Fibroblast of mammary gland (primary cell): ENCODE measurements at places on chromosomes 1 and 21.

DNA sequence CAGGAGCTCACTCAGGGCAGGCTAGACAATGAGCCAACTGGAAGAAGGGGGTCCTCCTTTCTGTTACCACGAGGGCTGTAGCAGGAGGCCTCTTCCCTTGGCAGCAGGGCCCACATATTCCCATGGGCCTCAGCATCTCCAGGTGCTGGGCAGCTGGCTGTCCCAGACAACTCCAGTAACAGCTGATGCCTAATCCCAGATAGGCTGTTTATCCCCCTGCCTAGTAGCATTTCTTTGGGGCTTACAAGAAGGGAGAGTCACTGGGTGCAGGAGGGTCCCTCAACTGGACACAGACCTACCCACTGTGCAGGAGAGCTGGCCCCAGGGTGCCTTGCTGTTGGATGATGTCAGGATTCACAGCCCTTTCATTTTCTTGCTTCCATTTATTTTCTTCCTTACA, 278.2 kb downstream of the DSCAM start:
- no peak for DNase-seq

DNA sequence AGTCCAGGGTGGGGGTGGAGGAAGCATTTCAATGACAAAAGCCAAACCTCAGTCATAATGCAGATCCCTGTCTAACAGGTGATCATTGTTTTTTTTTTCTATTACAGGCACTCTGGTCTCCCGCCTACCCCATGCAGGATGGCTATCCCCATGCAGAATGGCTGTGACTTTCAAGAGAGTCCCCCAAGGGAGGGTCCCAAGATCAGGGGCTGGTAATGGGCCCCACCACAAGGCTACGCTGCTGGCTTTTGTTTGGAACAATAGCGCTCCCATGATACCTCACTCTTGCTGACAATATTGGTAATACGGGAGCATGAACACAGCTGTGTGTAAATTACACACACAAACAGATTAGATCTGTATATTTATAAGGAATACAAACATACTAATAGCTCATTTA, 119.4 kb downstream of the SLC45A1 start:
- no peak for DNase-seq

- no peak for DNase-seq
Observed at GRCh38 chr1:40302475-40302874, 14.6 kb downstream of the COL9A2 start.

GRCh38 chr1:208159555-208160258, 84.5 kb downstream of the PLXNA2 start:
- DNase-seq = peak; percentile 54

- DNase-seq = no peak
Observed at GRCh38 chr21:33403128-33403785, at the start of gene IFNGR2. TSS of gene IFNGR2 (plus strand) at chr21:33403413. CDS start at chr21:33403544, 131 bp downstream.

GRCh38 chr1:4512636-4513035, 141.8 kb upstream of the AJAP1 start:
- DNase-seq = no peak

GRCh38 chr21:32977216-32977615, 48.5 kb upstream of the OLIG2 start:
- no peak for DNase-seq

GRCh38 chr21:46295177-46295770, 9.1 kb downstream of the YBEY start:
- DNase-seq = peak; percentile 75

- DNase-seq = peak; percentile 19
Observed at GRCh38 chr1:2190491-2190976, 4.0 kb downstream of the FAAP20 start.

DNA sequence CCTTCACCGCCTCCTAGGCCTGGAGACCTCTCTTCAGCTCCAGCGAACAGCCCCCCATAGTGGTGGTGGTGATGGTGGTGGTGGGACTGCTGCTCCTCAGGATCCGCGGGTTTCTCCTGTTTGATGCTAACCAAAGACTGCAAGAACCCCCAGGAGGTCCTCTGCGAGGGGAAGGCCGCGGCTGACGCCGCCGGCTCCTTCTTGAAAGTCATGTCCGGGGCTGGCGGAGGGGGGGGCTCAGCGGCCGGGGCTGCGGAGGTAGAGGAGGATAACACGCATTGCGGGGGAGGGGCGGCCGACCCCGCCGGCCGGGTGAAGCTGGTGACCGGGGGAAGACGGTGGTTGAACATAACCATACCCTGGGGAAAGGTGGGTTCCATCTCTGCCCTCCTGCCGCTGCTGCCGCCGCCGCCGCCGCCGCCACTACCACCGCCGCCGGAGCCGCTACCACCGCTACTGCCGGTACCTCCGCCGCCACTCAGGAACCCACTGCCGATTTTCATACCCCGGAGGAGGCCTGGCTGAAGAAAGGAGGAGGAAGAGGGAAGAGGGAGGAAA, 554 bp downstream of the ZNF281 start:
- no peak for DNase-seq

DNA sequence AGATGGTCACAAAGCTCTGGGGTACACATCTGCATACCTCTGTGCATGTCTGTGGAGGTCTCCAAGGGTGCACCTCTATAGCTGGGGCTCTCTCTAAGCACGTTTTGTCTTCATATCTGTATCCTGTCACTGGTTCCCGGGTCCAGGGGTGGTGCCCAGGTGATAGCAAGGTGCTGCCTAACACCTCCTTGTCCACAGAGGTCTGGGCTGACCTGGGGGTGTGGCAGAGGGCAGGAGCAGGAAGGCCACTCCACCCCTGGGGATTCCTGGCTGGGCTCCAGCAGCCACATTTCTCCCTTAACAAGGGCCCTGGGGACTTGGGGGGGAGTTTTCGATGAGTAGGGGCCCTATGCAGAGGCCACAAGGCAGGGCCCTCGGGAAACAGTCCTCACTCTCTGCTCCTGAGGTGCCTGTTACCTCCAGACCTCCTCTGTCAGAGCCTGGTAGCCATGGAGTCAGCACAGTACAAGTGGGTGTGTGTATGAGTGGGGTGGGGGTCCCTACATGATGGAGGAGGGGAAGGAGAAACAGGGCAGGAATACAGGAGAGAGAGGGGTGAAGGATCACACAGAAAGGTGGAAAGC, 7.0 kb upstream of the CDCP2 start:
- DNase-seq = no peak

GRCh38 chr1:184754476-184755225, at the start of gene EDEM3:
TSS of gene EDEM3 (minus strand) at chr1:184754858. CDS start at chr1:184754646, 212 bp downstream.
- DNase-seq = peak; percentile 99

DNA sequence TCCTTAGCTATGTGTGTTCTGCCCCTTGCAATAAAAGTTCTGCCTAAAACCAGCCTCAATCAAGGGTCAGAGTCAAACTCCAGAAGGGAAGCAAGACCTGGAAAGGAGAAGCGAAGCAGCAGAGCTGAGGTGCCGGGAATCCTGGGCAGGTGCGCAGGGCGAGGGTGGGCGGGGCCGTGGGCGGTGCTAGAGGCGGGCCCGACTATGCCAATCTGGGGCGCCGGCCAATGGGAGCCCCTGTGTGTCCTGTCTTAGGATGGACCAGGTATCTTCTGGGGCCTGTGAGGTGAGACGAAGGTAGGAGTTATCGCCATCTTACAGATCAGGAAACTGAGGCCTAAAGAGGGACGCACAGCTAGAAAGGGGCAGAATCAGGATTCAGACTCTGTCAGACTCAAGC, 120.3 kb downstream of the PTPRU start:
- no peak for DNase-seq

- peak; percentile 41 for DNase-seq
Observed at GRCh38 chr21:46617267-46618051, 12.6 kb upstream of the S100B start.

DNA sequence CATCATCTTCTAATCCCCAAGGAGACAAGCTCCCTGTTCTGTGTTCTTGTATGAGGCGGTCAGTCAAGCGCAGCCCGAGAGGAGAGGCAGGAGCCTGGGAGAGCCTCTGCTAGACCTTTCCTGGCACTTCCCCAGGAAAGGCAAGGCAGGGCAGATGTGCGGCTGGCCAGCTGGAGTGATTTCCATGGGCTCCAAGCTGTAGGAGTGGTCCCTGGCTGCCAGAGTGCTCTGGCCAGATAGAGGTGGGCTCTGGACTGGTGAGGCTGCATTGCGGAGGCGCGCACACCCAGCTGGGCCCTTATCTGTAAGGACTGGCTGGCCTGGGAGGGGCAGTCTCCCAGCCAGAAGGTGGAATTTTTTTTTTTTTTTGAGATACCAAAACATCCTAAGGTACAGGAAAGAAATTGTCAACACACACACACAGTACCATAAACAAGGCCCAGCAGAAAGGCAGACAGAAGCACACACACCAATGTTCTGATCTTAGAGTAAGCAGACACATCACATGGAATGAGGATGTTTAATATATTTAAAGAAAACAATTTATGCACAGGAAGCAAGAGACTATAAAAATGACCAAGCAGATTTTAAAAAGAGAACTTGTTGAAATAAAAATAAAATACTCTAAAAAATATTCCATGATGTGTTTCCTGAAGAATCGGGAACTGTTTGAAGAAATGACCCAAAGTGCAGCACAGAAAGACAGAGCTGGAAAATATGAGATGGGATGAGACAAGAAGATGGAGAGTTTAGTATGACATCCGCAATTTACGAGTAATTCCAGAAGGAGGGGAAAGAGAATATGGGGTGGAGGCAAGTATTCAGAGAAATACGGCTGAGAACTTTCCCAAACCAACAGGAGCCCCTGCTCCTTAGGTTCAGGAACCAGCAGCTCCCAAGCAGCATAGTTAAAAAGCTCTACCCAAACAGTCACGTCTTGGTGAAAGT, 13.4 kb downstream of the IBA57 start:
- no peak for DNase-seq

DNA sequence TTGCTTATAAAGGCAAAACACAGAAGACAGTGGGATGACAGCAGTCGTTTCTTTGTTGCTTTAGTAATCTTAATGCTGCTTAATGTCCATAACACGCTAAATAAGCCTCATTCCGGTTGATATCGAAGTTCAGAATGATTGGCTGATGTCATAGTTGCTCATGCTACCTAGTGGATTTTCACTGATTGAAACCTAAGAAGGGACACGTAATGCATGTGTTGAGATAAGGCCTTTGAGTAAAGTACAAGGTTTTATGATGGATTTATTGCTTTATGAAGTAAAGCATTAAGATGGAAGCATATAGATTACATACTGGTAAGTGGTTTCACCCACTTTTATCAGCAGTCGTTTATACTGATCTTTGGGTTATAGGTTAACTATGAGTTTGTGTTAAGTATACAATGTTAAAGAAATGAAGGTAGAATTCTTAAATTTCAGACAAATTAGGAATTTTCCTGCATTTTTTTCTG, 25.1 kb downstream of the IARS2 start:
- peak; percentile 8 for DNase-seq

DNA sequence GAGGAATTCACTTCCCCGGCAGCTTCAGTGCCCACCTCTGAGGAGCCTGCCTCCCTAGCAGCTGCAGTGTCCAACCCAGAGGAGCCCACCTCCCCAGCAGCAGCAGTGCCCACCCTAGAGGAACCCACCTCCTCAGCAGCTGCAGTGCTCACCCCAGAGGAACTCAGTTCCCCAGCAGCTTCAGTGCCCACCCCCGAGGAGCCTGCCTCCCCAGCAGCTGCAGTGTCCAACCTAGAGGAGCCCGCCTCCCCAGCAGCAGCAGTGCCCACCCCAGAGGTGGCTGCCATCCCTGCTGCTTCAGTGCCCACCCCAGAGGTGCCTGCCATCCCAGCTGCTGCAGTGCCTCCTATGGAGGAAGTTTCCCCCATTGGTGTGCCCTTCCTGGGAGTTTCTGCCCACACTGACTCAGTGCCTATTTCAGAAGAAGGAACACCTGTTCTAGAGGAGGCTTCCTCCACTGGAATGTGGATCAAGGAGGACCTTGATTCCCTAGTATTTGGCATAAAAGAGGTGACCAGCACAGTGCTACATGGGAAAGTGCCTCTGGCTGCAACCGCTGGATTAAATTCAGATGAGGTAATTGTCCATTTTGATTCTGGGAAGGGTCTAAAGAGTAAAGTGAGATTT, 77.4 kb upstream of the BMP8A start:
- no peak for DNase-seq

GRCh38 chr1:182595641-182596240, 6.7 kb upstream of the RNASEL start:
- peak; percentile 79 for DNase-seq

DNA sequence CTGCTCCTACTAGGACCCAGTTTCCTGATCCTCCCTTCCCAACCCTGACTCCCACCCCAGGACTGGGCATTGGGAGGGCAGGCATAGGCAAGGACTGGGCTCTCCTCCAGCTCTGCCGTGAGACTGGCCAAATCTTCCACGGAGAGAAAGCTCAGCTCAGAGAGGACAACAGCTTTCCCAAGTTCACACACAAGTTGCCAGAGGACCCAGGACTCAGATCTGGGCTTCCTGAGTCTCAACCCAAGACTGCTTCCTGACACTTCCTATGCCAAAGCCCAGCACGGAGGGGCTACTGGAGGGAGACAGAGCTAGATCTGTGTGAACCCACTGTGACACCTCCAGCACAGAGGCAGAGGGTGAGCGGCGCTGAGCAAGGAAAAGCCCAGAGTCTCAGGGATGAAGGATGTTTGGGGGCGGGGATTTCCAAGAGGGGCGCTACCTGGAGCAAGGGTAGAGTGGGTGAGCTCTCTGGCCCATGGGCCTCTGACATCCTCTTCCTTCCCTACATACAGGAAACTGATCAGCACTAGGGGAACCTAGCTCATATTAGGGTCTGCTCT, 7.1 kb downstream of the PDZK1IP1 start:
- DNase-seq = no peak

- no peak for DNase-seq
Observed at GRCh38 chr1:109252167-109252892, 3.0 kb downstream of the CELSR2 start.

- peak; percentile 89 for DNase-seq
Observed at GRCh38 chr1:201530741-201531531, 8.0 kb upstream of the NAV1 start.

DNA sequence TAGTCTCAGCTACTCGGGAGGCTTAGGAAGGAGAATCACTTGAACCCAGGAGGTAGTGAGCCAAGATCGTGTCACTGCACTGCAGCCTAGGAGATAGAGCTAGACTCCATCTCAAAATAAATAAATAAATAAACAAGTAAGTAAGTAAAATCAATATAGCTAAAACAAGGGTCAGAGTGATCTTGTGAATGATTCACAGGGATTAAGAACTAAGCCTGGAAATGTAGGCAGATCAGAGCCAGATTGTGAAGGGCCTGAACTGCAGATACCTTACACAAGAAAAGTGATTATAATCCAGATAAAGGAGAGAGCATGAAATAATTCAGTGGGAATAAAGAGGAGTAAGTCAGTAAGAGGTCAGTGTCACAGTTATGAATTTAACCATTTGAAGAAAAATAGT, 41.5 kb downstream of the COP1 start:
- DNase-seq = no peak

GRCh38 chr1:83978056-83978455, 20.9 kb downstream of the TTLL7 start:
- DNase-seq = no peak

GRCh38 chr1:46798810-46799209, at the start of gene CYP4B1:
TSS of gene CYP4B1 (plus strand) at chr1:46799046. CDS start at chr1:46799082, 36 bp downstream.
- no peak for DNase-seq

- no peak for DNase-seq
Observed at GRCh38 chr1:161803181-161803580, 37.1 kb downstream of the ATF6 start.

- peak; percentile 94 for DNase-seq
Observed at GRCh38 chr1:208207388-208208131, 36.6 kb downstream of the PLXNA2 start.

- DNase-seq = no peak
Observed at GRCh38 chr1:160179336-160179735, 11.0 kb upstream of the CASQ1 start.

GRCh38 chr1:214615109-214615508, 12.1 kb downstream of the CENPF start:
- peak; percentile 53 for DNase-seq

- peak; percentile 13 for DNase-seq
Observed at GRCh38 chr1:196152975-196153374, 455.3 kb downstream of the KCNT2 start.
